ENCODE measurements at places on chromosomes 6 and 20.

DNA sequence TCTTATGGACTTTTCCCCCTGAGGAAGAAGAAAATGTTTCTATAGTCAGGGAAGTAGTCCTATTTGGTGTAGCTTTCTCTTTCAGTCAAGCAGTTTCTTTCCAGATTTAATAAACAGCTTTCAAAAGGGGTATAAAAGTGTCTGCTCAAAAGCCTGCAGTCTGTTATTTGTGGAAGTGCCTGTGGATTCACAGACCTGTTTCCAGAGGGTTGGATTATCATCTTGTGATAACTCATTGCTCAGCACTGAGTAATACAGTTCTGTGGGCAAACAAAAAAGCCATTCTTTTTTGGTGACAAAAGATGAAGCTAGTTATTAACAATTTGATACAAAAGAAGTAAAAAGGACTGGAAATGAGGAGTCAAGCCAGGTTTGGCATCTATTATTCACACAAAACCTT is 358.2 kb upstream of the ID4 start:
- no peak for DNase-seq

GRCh38 chr6:28841290-28841689 is 82.5 kb downstream of the TRIM27 start:
- no peak for DNase-seq

DNA sequence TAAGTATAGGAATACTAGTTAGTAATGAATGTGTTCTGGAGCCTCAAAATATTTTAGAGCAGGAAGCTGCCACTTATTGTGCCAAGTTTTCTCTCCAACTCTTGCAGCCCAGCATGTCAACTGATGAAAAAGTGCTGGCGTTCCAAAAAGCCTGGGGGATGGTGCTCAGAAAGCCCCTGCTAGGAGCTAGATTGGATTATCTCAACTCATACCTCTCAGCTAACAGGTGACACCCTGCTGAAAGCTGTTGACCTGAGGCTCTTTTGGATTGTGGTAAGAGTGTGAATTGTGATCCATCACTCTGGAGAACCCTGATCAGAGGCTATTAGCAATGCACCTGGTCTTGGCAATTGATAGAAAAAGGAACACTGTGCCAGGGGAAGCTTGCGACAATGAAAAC is 580.4 kb downstream of the EYS start:
- DNase-seq: no peak

DNA sequence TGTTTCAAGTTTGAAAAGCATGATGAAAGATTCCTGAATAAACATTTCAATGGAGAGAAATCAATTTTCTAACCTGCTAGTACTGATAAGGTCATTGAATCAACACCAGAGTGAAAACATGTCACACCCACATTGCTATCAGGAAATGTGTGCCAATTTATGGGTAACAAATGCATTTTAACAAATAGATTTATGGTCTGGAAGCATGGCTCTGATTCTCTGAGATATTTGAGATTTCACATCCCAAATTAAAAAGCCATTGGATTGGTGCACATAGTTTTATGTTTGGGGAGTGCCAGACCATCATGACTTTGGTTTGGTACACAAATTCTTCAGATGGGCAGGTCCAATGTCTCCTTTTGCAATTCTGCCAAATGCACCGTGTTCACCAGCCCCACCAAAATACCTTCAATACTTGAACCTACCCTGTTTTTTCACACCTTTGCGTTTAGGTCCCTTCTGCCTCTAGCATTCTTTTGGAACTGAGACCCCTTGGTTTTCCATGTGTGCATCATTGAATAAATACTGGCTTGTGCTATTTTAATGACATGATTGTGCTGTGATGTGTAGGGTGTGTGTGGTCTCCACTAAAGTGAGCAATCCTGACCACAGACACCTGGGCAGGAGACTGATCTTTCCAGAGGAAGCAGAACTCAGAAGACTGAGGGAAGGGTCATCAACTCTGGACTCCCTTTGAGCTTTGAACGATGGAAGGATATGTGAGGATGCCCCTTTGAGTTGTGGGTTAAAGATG is 20.4 kb downstream of the IL20RA start:
- DNase-seq: no peak

GRCh38 chr20:555976-556385 is 12.4 kb upstream of the CSNK2A1 start:
- DNase-seq: peak; percentile 9

DNA sequence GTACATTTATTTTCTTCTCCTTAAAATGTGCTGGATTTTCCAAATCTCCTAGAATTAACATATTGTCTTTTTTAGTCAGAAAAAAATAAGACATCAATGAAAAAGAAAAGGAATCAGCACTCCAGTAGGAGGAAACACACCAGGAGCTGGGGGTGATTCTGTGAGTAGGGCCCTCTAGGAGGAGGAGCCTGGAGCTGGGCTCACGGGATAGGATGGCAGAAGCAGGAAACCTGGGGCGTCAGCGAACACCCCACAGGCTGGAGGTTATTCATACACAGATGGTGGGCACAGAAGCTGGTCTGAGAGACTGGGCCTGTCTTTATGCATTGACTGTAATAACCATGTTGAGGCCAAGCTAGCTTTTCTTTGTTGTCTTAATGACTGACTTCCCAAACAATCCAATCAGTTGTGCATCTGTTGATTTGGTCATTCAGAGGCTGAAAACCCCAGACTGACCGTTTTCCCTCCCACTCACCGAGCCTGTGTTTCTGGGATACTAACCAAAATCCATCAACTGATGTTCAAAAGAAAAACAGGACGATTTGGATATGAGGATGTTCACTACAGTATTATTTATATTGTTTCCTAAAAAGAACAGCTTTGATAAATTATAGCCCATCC is 53.1 kb downstream of the CPNE5 start:
- no peak for DNase-seq

GRCh38 chr6:43970913-43971775 is 156.1 kb downstream of the MRPL14 start:
- DNase-seq: no peak

DNA sequence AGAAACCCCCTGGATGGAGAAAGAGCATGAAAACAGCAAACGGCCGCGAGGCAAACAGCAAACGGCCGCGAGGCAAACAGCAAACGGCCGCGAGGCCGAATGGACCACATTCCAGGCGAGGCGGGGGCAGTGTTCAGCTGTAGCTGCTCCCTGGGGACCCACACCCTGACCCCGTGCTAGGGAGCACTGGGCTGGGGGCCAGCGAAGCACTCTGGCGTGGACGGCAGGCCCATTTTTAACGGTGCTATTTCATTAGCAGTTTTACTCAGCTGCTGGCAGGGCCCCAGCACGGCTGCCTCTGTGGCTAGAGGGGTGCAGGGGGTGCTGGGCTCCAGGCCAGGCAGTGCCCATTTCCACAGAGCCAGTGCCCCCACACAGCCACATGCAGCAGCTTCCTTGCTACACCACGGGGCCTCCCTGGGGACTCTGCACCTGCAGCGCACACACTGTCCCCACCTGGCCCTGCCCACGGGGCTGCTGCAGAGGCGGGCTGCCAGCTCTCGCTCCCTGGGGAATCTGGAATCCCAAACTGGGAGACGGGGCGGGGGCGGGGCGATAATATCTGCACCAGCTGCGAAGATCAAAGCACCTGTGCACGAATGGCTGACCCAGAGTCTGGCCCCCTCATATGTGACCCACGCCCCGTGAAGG is 35.6 kb upstream of the SLCO4A1 start:
- peak; percentile 89 for DNase-seq

GRCh38 chr6:43741829-43742228 is 28.2 kb upstream of the VEGFA start:
- DNase-seq: no peak

- no peak for DNase-seq
These were observed 23.0 kb upstream of the BMP5 start for GRCh38 chr6:55898342-55898741.

DNA sequence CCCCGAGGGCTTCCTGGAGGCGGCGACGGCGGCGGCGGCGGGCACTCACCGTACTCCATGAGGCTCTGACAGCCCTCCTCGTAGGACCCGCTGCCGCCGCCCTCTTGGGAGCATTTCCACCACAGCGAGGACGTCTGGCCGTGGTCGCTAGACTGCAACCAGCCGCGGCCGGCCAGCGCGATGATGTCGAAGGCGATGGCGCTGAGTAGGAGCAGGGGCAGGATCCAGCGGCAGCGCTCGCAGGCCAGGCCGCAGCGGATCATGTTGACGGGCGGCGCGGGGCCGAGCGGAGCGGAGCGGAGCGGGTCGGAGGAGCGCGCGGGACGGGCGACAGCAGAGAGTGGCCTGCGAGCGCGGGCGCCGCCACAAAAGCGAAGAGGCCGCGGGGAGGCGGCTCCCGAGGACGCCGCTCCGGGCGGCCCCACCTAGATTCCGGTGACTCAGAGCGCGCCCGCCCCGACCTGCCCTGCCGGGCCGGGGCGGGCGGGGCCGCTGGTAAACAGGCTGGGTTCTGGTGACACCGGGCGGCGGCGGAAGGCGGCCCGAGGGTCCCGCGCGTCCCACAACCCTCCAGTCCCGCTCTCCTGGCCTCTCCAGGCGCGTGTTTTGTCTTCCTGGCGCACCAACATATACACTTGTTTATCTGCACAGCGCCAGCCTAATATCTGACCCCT is at the start of gene PERP:
TSS of gene PERP (minus strand) at position 342 of the 674 bp plus-strand sequence. CDS start at position 263, 79 bp downstream.
- peak; percentile 18 for DNase-seq

GRCh38 chr6:29905286-29905685 is 37.0 kb upstream of the HLA-A start:
- DNase-seq: no peak

DNA sequence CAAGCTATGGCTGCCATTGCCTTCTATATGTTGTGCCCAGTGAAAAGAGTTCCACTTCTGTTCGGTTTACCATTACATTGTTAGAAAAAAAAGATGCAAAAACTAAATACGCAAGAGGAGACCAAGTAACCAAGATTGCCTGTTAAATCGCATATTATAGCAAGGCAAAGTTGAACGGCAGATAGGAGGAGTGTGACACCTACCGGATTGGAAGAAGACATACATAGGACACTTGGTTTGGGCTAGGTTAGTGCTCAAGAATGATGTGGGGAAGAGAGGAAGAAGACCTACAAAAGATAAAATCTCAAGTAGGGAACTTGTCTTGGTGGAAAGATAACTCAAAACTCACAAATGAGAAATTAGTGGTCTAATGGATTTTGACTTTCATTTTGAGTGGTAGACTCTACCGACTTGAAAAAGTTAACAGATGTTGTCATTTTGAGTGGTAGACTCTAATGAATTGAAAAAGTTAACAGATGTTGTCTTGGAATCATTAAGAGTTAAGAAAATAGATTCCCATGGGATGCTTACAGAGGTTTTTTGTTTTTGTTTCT is 95.5 kb downstream of the F13A1 start:
- DNase-seq: no peak

- DNase-seq: no peak
These were observed 48.4 kb downstream of the CPXM1 start for GRCh38 chr20:2751878-2752566.

DNA sequence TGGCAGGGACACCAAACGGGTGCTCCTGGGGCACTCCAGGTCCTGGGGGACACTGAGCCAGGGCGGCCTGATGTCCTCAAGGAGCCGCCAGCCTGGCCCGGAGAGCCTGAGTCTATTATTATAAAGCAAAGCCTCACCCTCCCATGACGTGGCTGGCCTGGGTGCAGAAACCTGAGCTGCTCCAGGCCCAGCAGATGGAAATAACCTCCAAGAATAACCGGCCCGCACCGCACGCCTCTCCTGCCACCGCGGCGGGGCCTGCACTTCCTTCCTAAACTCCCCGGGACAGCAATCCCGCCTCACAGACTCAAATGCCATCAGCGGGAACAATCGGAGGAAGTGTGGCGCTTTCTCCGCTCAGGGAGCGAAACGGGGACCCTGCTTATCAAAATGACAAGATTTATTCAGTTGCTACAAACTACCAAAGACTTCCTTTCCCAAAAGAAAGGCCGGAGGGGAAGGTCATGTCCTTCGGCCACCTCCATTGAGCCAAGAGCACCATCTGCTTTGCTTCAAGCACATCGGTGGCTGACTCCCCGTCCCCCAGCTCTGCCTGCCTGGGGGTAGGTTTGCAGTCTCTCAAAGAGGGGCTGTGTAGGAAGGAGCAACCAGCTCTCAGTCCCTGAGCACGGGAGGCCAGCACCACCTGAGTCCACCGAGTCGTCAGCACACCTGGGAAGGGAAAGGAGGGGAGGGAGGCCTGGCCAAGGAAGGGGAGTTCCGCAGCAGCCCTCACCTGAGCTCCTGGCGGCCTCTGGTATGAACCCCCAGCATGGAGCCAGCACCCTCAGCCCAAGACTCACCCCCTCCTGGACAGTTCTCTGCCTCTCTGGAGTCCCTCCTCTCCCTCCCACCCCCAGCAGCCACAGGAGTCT is 78.6 kb upstream of the QKI start:
- DNase-seq: no peak

DNA sequence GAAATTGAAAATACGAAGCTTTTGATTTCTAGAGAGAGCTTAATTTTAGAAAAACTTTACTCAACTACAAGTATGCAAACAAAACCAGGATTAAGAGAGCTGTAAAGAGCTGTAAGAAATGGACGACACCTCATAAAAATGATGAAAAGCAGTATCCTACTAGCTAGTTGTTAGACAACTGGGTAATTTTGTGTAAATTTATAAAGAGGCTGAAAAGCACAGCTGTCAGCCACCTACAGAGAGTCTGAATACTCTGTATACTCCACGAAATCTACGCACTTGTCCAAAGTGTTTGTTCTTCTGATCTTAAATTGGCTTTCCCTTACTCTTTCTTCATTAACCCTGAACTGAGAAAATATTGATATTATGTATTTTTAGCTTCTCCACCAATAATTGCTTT is 808.4 kb upstream of the EPHA7 start:
- DNase-seq: no peak

DNA sequence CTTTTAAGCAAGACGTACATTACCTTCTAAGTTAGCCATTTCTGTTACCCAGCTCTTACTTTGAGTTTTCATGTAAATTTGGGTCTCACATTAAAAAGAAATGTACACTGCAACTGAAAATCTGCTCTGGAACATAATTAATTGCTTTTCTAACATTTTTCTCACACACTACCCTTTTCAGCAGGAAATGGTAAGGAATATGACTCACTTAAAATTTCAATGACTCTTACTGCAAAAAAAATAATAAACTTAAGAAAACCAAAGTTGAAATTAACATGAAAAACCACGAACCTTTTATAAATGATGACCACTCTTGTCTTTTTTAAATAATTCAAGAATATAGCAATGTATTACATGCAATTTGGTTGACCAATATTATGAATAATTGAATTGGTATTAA is 1.3 kb downstream of the CGA start:
- DNase-seq: no peak

GRCh38 chr6:139708337-139709199 is 334.1 kb upstream of the CITED2 start:
- no peak for DNase-seq

DNA sequence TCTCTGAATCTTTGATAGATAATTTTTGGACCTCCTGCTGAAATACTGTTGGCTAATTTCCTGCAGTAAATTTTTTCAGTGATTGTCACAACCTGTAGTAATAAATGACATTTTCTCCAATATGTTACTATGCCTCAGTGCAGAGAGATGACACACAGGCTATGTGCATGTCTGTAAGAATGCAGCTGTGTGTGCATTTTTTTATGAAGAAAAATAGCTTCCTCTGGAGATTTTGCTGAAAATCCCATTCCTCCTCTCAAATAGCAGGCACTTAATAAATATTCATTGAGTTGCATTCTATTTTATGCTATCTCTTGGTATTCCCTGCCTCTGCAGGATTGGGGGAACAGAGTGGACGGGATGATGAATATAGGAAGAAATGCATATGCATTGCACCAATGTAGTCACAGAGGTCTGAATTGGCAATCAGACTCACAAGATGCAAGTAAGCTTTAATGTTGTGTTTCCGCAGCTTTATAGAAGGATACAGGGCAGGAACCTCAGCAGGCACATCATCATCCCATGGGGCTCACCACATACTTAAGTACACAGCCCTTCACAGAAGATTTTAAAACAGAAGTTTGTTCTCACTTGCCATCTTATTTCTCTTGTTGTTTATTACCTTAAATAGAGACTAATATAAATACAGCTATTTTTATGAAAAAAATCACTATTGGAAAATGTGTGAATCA is 474.7 kb downstream of the EPM2A start:
- no peak for DNase-seq

Data from NCI-H1092 (cell line).